Caudate nucleus (tissue), 63 donors: ENCODE measurements at places on chromosomes 5 and 9.

GRCh38 chr5:172549696-172550095, 91.4 kb upstream of the NEURL1B start:
- no peak for DNase-seq

DNA sequence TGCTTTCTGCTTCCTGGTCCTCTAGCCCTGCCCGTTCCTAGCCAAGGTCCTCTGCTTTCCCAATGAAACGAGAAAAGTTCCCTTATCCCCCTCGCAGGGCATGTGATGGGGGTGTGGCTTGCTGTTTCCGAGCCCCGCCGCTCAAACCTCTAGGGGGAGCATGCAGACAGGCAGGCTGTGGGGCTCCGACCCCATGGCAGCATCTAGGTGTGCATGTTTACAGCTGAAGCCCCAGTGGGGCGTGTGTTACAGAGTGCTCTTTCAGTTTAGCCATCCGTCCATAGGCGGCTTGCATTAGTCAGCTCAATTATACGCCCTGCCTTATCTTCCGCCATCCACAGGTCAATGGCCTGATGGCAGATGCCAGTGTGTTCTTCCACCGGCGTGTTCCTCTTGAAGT, 48.3 kb upstream of the SPATA31E1 start:
- no peak for DNase-seq

- DNase-seq = no peak
These were observed 1174.6 kb downstream of the CDH9 start for GRCh38 chr5:25863811-25864210.

DNA sequence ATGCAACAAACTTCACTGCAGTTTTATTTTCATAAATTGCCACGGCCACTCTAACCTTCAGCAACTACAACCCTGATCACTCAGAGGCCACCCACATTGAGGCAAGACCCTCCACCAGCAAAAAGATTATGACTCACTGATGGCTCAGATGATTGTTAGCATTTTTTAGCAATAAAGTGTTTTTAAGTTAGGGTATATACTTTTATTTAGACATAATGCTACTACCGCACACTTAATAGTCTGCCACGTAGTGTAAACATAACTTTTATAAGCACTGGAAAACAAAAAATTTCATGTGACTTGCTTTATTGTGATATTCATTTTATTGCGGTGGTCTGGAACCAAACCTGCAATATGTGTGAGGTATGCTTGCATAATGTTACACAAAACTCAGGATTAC, 257.9 kb downstream of the ZSWIM6 start:
- no peak for DNase-seq

DNA sequence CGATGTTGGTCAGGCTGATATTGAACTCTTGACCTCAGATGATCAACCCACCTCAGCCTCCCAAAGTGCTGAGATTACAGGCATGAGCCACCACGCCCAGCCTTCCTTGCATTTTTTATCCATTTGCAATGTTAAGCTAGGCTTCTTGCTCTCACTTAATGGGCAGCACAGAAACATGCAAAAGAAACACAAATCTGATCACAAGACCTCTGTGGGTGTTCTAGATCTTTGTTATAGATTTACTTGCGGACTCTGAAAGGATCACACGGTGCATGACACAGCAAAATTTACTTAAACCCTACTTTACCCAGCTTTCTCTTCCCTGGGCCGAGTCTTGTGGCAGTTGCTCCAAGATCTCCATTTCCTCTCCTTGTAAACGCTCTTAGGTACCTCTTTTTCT, 71.3 kb downstream of the PSAT1 start:
- DNase-seq = no peak

DNA sequence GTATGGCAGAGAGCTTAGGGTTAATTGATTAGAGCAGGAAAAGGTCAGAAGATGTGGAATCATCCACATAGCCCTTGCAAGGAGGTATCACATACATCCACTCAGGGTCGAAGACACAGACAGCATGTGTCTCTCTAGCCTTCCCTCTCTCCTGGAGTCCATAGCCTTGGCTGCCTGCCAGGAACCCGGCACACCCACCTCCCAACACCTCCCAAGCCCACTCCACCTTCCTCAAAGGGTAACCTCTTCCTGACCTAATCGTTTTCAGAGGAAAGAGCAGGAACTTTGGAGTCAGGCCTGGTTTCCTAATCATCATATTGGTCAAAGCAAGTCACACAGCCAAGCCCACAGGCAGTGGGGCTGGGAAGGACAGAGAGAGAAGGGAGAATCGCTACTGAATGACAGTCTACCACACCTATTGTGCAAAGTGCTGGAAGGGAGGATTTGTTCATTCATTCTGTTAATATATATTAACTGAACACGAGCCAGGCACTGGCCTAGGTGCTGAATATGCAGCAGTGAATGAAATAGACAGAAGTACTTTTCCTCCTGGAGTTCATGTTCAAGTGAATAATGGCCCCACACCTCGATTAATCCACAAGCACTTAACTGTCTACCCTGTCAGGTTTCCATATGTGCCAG, 107.8 kb downstream of the KCNIP1 start:
- DNase-seq = no peak

GRCh38 chr9:132040808-132041207, 38.9 kb downstream of the MED27 start:
- no peak for DNase-seq

DNA sequence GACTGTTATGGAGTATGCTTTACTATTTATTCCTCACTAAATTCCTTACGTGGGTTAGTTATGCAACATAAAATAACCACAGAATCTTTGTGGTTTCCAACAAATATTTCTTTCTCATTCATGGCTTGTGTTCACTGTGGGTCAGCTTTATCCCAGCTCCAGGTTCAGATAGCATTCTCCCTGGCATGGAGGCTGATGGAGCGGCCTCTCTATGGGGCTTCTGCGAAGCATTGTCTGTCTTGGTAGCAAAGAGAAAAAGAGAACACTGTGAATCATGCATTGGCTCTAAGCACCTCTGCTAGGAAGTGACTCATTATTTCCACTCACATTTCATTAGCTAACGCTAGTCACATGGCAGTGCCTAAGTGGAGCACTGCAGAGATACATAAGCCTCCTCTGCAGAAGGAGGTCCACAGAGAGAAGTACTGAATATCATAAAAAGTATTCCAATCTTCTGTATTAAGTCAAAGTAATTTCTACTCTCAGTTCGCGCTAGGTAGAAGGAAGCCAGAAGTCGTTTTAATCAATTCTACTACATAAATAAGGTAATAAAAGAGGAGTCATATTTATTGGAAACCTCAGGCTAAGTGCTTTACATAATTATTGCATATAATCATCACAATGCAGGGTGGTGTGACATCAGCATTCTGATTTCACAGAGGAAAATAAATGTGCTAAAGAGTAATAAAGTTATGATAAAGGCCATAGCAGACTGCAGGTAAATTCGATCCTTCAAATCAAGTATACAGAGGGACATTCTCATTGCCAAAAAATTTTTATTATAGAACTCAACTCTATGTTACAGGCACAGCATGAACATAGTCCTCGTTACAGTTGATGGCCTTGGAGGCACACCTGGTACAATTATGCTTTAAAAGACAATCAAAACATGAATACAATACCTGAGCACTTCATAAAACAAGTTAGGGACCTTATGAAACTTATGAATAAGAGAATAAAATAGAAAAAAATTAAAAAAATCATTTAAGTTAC, 531.1 kb downstream of the CETN3 start:
- DNase-seq = no peak
